Activated CD4-positive, CD25-positive, alpha-beta regulatory T cell treated with anti-CD3 and anti-CD28 coated beads, Interleukin-2, amount 50 U/mL, for 24 hours (primary cell): ENCODE measurements at places on chromosomes 3 and 15.

DNA sequence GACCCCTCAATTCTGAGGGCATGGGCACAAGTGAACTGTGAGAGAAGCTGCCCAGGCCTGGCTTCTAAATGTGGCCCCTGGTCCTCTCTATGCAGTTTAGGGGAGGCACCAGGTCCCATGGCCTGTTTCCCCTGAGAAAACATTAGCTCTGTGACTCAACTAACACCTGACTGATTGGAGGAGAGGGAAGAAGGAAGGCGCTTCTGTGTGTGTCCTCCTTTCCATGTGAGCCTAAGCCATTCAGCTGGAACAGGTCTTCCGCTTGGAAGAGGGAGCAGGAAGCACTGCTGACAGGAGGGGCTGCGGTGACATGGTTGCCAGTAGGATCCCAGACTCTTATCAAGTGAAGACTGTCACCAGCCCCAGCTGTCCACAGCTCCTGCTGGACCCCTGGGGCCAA is 79.5 kb downstream of the MYLK start:
- no peak for ATAC-seq

- ATAC-seq: no peak
These were observed 8.8 kb downstream of the TYRO3 start for GRCh38 chr15:41567862-41568261.

DNA sequence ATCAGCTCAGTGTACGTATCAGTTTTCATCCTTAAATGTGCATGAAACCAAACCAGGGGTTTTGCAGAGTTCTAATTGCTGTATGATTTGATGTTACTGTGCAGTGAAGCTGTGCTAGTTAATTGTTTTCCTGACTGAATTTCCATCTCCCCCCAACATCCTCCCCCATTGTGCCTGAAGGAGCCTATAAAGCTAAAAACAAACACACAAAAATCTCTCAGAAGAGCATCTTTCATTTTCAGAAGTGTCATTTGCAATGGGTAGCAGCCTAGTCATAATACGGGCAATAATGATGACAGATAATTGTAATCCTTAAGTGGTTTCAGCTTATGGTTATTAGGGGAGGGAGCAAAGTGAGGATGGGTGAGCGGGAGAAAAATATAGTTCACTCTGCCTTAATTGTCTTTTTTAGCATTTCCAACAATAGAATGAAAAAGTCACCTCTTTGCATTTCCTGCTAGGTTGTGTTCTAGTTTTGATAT is 207.9 kb upstream of the TBL1XR1 start:
- ATAC-seq: peak; percentile 45

DNA sequence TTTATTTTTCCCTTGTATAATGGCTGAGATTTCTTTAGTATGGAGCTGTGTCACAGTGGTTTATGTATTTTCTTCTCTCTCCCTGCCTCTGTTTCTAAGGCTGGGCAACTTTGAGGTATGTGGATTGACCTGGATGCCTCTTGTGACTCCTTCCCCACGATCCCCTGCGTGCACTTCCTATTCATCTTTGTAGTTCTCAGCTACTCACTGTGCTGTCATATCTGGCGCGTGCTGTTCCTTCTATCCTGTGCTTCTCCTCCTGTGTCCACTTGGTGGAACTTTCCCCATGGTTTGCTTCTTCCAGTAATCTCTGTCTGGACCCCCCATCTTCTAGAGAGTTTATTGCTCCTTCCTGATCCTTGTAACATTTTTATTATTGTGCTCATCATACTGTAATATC is 97.3 kb downstream of the AKAP13 start:
- no peak for ATAC-seq

GRCh38 chr15:95280711-95281110 is 1049.3 kb downstream of the MCTP2 start:
- ATAC-seq: no peak

DNA sequence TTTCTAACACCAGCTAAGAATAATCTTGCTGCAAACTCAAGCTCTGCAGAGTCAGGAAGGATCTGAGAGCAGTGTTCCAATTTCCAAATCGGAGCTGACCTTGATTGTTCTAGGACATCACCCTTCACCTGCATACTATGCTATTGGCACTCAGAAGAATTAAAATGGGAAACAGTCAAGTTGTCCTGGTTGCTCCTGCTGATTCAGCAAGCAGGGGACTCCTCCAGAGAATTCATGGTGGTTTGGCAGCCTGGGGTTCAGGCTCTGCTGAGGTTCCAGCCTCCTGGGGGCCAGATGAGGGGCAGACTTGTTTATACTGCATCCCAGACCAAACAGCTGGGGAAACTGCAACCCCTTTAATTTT is 213.7 kb upstream of the ADAMTS9 start:
- no peak for ATAC-seq

GRCh38 chr3:153957421-153957820 is 163.8 kb upstream of the ARHGEF26 start:
- no peak for ATAC-seq

DNA sequence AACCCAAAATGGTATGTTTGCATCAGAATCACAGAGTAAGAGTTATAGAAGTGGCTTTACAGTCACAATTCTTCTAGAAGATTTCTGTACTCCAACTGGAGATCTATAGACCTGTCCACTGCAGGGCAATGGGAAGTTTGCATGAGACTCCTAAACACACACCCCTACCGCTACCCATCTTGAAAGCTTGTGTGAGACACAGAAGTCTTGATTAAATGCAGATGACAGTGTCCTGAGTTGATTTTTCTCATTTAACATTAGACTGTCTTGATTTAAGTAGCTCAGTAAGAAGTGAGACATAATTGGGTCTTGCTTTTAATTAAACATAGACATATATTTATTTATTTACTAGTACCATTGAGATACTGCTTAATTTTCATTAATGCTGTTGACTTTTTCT is 54.4 kb downstream of the CD47 start:
- no peak for ATAC-seq

- ATAC-seq: no peak
These were observed 77.2 kb upstream of the TSC22D2 start for GRCh38 chr3:150330872-150331271.

- no peak for ATAC-seq
These were observed 301.6 kb downstream of the EFHB start for GRCh38 chr3:19632099-19633074.

GRCh38 chr3:110731148-110731547 is 340.5 kb upstream of the NECTIN3 start:
- ATAC-seq: no peak

- peak; percentile 27 for ATAC-seq
These were observed 23.2 kb downstream of the RCN2 start for GRCh38 chr15:76954744-76955143.

GRCh38 chr3:193929373-193929772 is 206.6 kb upstream of the HES1 start:
- no peak for ATAC-seq

DNA sequence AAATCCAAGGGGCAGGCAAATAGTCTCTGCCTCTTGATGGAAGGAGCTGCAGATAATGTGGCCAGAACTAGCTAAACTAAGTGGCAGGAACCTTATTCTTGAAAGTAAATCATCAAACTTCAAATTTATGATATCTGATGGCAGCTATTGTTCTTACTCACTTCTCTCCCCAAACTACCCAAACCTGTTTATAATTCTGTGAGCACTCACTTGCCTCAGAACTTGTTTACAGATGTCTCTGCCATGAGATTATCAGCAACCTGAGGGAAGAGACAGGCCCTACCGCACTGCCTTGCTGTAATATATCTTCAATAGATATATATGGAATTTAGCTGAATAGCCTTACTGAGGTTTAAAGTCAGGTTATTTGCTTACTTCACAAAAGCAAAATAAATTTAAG is 2.2 kb upstream of the B3GALNT1 start:
- no peak for ATAC-seq

DNA sequence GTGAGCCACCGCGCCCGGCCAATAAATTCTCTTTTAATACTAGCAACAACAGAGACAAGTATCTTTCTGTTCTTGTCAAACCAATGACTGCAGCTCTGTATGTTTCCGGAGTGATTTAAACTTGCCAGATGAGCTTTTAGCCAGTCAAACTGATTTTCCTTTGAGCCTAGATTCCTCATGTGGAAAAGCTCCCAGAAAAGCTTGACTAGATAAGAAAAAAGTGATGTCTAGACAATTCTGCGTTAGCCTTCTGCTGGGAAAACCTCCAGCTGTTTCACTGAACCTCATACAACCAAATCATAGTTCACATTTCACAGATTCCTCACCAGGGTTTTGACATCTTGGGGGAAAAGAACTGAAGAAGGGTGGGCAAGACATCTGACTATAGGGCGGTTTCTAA is 78.6 kb downstream of the MAGI1 start:
- no peak for ATAC-seq

- no peak for ATAC-seq
These were observed 238.2 kb downstream of the GREM1 start for GRCh38 chr15:32956006-32956405.

DNA sequence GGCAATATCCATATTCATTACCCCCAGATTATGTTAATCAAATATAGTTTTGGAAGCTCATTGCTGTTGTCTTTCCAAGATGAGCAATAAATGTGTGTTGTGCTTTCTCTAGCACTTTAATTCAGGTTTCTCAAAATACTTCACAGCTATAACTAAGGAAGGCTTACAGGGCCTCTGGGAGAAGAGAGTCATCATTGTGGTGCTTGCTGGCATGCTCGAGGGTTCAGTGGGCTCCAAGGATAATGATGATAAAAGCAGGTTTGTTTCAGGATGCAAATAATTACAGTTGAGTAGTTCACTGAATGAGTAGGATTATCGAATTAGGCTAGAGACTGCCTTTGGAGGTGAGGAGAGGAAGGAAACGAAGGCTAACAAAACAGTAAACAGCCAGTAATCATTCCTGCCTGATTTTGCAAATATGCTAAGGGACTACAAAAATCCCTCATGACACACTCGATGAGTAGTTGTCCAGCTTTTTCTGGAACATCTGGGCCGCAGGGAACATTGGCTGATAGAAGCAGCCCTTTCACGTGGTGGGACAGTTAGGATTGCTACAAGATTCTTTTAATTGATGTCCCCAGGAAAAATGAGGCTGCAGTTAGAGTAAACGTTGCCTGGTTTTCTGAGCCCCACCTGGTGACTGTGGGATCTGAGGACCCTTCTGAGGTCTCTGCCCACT is 54.1 kb downstream of the SLC7A14 start:
- no peak for ATAC-seq

GRCh38 chr3:57006949-57007419 is 53.5 kb upstream of the SPATA12 start:
- no peak for ATAC-seq

GRCh38 chr3:8835385-8835784 is 66.0 kb upstream of the OXTR start:
- no peak for ATAC-seq

GRCh38 chr3:170839518-170840100 is 30.4 kb downstream of the RPL22L1 start:
- no peak for ATAC-seq

DNA sequence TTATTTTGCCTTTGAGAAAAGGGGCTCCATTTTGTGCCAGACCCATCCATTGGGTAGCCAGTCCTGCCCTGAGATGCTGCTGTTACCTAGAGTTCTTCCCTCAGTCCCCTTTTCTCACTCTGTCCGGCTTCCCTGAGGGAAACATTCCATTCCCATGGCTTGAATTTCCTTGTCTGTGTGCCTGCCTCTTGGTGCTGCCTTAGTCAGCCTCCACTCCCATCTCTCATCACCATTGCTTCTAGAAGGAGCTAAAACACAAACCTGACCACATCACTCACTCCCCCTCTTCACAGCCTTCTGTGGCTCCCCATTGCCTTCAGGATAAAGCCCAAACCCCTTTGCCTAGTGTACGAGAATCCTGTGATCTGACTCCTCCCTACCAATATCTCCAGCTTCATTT is 25.2 kb upstream of the C2CD4B start:
- ATAC-seq: no peak

DNA sequence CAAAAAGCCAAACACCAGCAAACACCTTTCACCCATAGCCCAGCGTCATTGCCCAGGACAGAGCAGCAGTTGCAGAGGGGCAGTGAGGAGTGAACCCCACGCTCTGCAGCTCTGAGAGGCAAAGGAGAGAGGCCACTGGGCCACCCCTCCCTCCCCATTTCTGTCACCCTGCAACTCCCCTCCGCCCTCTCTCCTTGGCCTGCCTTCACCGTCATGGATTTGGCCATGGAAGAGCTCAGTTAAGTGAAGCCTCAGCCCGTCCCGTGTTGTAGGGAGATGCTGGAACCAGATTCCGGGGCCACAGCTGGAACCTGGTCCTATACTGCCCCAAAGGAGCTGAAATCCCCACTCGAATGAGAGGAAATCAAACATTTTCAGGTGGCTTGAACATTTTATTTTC is 21.9 kb downstream of the MRAS start:
- no peak for ATAC-seq

DNA sequence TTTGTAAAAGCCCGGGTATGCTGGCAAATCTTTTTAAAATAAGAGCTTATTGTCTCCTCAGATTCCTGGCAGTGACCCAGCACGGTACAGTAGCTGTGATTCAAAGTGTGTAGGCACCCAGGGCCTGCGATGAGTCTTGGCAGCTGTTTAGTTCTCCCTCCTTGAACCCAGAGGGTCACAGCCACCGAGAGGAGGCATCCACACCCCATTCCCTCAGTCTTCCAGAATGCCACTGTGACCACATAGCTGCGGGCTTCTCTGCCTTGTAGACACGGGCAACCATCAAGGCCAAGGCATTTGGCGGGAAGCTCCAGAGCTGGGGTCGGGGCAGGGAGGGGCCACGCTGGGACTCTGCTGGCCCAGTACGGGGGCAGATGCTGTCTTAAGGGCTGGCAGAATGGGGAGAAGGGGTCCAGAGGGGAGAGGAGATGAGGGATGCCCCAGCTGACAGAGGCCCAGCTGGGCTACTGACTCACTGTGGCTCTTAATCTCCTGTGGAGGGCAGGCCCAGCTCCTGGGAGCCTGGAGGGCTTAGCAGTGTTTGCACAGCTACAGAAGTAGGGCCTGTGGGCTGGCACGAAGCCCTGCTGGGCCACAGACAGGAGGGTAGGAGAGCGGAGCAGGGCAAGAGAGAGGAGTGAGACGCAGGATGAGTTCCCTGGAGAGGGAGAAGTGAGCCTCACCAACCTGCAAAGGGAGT is 68.8 kb upstream of the DLG1 start:
- no peak for ATAC-seq

GRCh38 chr15:73994413-73994883 is at the start of gene PML:
Gene PML, plus strand, starts transcription at chr15:73994716. Its CDS starts 97 bp downstream, at chr15:73994813.
- peak; percentile 84 for ATAC-seq

DNA sequence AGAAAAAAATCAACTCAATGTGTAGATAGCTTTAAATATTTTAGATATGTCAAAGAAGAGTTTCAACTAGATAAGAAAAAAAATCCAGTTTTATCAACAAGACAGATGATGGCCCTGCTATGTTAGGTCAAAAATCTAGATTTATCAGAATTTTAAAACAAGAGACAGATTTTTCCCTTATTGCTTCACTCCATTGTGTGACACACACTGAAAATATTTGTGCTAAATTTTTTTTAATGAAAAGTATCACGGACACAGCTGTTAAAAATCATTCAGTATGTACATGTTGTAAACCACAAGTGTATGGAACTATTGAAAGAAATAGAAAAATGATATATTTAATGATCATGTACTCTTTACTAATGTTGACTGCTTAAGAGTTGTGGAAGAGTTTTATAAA is 43.6 kb downstream of the FOXB1 start:
- ATAC-seq: no peak

DNA sequence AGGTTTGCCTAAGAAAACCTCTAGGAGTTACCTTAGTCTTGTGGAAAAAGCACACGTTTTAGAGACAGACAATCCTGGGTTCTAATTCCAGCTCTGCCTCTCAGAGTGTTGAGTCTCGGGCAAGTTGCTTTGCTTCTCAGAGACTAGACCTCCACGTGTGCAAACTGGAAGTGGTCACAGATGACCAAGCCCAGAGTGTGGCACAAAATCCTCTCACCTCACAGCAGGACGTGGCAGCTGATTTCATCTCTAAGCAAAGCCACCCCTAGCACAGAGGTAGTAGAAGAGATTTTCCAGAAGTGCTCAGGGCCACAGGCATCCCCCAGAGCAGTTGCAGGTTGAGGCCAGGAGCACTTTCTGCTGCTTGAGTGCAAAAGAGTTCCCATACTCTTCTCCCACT is 79.2 kb downstream of the CD47 start:
- no peak for ATAC-seq
